Left lobe of liver (tissue), 2 donors: ENCODE measurements at places on chromosomes 11 and 22. TPM values are rescaled to one million over a fixed set of nuclear protein-coding genes. Genes with fewer than 3 reads are reported as not detected.

- no peak for DNase-seq
These were observed 9.5 kb downstream of the ROBO3 start for GRCh38 chr11:124874571-124875255.

The MUC5AC gene
- 0.03 TPM for total RNA-seq

- no peak for DNase-seq
These were observed 35.0 kb upstream of the MPEG1 start for GRCh38 chr11:59247531-59248227.

The OR51I1 gene
- total RNA-seq, result not detected

The SAA4 gene
- total RNA-seq, result 738 TPM

The B4GALNT4 gene
- 0.28 TPM for total RNA-seq

The KCNQ1 gene
- 2.1 TPM for total RNA-seq

GRCh38 chr11:92399705-92400104 lies 175.1 kb downstream of the FAT3 start:
- DNase-seq, result no peak

DNA sequence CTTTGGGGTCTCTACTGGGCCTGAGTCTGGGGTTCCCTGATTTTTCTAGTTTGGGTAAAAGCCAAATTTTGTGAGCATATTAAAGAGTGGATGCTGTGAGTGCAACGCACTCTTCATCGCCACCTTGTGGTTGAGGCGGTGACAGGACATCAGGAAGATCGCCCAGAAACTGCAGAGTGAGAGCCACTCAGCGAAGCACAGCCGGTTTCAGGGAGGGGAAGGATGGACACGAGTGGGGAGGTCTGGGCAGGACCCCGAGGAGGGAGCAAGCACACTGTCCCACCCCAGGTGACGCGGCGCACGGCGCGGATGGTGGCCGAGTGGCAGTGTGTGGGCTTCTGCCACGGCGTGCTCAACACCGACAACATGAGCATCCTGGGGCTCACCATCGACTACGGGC lies 9.1 kb downstream of the SELENOO start:
- peak; percentile 62 for DNase-seq

GRCh38 chr11:60951904-60952741 lies at the start of gene SLC15A3:
Gene SLC15A3, minus strand, starts transcription at chr11:60952176. Its CDS starts 625 bp downstream, at chr11:60951551.
- peak; percentile 65 for DNase-seq

- DNase-seq, result no peak
These were observed 53.6 kb upstream of the VSTM5 start for GRCh38 chr11:93903989-93904388.
